ENCODE measurements at places on chromosomes 16 and 17.
A peak's percentile ranks its signal among the peaks of the same experiment; 100 is the strongest.

DNA sequence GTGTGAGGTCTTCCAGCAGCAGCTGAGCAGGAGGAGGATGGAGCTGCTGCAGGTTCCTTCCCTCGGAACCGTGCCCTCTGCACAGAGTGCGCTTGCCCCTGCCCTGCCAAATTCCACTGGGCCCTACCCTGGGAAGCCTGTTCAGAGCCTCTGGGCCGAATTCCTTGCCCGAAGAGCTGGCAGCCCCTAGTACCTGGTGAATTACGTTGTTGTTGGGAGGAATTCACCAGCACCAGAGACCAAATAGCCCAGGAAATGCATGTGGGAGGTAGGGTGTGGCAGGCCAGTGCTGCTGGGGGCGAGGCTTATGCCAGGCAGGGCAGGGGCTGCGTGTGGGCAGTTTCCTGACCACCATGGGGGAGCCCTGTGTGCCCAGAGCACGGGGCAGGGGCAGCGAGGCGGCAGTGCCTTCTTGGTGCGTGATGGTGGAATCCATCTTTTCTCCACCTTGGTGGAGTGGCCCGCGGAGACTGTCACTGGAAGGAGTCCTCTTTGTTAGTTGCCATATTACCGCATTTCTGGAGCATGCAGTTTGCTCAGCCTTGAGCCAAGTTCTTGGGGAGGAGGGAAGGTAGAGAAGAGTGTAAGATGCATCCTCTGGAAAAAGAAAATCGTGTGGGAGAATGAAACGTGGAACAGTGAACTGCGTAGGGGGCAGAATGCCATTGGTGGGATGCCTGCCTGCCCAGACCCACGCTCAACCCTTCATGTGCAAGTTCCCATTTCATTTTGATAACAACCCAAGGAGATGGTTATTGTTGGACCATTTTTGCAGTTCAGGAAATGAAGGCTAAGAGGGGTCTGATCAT lies 2.3 kb downstream of the MRC2 start:
- DNase-seq = no peak

GRCh38 chr16:67676516-67676915 lies 9.9 kb downstream of the C16orf86 start:
- DNase-seq = no peak

DNA sequence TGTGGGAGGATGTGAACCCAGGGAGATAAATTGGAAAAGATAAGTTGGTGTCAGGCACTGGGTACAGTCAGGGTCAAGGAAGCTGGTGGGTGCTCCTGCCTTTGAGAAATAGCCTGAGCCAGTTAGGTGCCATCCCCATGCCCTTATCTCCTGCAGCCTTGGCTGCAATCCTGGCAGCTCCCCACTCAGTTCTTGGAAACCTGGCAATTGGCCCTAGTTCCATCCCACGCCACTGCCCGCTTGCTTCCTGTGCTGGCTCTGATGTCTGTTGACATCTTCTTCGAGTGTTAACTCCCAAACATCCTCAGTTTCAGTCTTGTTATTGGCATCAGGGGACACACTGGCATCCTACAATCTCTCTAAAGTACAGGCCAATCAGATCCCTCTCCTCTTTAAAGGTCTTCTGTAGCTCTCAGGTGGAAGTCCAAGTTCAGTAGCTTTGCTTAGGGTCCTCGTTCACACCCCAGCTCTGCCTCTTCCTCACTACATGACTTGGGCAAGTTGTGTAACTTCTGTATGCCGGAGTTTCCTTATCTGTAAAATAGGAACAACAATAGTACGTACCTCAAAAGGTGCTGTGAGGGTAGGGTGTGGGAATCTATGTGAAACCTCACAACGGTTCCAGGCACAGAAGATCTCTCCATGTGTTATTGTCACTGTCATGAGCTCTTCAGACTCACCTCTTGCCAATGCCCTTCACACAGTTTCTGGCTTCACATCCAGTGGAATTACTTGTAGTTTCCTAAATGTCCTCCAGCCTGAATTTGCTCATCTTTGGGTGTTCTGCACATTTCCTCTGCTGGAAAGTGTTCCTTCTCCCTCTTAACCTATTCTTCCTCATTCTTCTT lies 13.5 kb upstream of the PRKAR1A start:
- peak; percentile 70 for DNase-seq

DNA sequence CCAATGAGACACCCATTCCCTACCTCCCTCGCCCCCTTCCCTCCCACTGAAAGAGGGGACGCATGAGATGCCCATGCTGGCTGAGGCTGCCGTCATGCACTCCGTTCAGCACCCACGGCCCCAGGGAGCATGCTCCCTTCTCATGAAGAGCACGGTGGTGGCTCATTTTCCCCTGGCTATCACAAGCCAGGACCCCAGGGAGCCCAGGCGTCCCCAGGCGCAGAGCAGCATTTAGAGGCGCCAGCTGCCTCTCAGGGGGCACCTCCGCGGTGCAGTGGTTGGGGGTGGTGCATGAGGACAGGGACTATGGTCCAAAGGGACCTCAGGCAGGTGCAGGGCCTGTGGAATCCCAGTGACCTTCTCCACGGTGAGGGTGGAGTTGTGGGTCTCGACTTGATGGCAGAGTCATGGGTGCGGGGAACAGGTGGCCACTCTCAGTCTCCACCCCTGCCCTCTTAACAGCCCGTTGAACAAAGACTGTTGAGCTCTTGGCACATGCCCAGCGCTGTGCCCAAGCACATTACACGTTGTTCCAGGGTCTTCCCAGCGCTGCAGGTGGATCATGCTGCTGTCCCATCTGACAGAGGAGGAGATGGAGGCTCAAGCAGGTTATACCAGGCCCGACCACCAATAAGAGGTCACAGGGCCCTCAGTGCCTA lies 13.6 kb downstream of the KIF19 start:
- DNase-seq = no peak

DNA sequence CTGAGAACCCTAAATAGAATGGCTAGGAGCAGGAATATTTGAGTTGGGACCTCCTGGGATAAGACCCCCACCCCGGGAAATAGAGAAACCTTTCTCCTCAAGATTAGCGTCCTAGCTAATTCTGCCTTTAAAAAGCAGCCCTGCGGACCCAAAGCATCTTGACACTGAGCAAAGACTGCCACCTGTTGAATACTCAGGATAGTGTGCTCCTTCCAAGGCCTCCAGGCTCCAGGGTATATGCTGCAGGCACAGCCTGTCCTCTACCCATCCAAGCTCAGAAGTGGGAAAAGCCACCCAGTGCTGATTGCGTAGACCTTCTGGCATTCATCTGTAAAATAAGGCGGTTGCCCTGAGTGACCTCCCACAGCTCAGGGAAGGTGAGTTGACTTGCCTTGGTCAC lies 456.2 kb upstream of the DYNLRB2 start:
- DNase-seq = no peak

- no peak for DNase-seq
These were observed 13.9 kb upstream of the NCBP3 start for GRCh38 chr17:3859940-3860339.

DNA sequence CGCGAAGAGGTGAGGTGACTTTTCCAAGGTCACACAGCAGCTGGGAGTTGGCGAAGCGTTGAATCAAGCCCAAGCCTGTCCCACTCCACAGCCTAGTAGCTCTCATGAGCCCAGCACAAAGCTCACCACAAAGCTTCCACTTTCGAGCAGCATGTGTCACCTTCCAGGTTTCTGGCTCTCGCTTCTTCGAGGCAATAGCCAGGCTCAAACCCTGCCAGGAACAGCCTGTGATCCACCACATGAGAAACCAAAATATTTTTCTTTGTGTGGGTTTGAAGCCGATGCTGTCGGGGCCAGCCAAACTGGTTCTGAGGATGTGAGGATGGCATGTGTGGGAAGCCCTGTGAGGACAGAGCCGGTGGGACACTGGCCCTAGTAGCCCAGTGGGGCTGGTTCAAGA lies 68.1 kb downstream of the COG7 start:
- no peak for DNase-seq

- DNase-seq = no peak
These were observed 607.5 kb downstream of the TOX3 start for GRCh38 chr16:51939378-51939871.

DNA sequence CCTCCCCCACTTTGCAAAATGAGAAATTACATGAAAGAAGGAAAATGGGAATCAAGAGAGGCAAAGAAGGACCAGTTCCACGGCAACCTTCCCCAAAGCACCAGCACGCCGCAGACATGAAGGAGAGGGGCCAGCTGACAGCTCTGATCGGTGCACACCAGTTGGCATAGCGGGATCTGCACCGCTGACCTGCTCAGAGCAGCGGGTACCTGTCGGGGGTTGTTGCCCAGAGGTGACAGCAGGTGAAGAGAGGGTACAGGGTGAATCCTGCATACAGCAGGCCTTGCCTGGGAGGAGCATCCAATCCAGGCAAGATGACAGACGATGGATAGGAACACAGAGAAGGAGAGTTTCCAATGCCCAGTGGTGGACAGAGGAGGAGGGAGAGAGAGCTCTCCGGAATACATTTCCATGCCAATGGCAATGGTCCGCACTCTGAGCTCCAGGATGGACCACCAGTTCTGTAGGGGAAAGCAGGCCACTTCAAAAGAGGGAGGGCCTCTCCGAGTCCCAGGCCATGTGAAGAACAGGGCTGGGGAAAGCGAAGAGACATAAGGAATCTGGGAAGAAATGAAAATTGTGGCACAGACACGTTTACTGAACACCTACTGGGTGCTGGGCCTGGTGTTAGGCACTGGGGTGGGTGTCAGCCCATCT lies 24.0 kb downstream of the CEP295NL start:
- no peak for DNase-seq

GRCh38 chr17:38693700-38694329 lies 11.3 kb upstream of the MLLT6 start:
- DNase-seq = peak; percentile 93

- DNase-seq = no peak
These were observed 21.1 kb upstream of the PHF12 start for GRCh38 chr17:28972437-28972836.

- peak; percentile 50 for DNase-seq
These were observed 211.5 kb downstream of the CDH11 start for GRCh38 chr16:64910356-64910755.
